K562 (cell line): ENCODE measurements at places on chromosomes 5 and 9.
A peak's percentile ranks its signal among the peaks of the same experiment; 100 is the strongest.

DNA sequence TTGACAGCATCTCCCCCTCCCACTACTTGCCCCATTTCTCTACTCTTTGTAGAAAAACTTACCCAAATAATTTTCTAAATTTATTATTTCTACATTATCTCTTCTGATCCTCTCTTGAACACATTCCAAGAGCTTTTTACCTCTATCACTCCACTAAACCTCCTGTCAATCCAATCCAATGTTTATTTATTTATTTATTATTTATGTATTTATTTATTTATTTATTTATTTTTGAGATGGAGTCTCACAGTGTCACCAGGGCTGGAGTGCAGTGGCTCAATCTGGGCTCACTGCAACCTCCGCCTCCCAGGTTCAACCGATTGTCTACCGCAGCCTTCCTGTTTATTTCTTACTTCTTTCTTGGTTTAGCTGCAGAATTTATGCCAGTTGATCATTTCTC, 178.5 kb upstream of the GAS1 start:
- no peak for DNase-seq

GRCh38 chr5:132313366-132313765, 19.2 kb downstream of the SLC22A4 start:
- DNase-seq = no peak

DNA sequence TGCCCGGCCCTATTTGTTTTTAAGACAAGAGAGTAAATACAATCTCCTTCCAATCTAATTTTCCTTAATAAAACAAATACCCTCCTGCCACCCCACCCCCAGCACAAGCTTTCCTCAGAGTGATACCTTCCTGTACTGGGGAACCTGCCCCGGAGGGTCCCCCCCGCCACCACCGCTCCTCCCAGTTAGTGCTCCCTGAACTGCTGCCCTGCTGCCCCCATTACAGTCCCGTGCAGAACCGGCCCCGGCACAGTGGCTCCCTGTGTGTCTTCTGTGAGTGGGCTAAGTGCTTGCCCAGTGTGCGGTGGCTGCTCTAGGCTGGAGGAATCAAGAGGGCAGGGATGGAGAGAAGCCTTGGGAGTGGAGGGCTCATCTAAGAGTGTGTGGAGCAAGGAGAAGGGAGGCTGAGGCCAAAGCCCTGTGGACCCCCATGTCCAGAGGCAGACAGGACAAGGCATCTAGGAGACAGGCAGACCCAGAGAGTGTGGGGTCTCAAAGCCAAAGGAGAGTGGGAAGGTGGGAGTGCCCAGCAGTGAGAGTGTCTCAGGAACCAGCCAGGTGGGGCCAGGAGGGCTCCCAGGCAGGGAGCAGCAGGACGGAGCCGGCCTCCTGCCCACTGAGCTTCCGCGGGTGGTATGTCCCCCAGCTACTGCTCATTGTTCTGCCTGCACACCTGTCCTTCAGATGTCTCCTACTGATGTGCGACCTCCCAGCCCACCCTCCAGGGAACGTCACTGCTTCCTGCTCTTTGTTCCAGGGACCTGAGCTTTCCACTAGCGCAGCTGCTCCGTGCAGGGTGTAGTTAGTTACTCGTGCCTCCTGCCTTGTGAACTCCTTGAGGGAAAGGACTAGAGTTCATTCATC, 129.0 kb downstream of the DAB2IP start:
- no peak for DNase-seq

DNA sequence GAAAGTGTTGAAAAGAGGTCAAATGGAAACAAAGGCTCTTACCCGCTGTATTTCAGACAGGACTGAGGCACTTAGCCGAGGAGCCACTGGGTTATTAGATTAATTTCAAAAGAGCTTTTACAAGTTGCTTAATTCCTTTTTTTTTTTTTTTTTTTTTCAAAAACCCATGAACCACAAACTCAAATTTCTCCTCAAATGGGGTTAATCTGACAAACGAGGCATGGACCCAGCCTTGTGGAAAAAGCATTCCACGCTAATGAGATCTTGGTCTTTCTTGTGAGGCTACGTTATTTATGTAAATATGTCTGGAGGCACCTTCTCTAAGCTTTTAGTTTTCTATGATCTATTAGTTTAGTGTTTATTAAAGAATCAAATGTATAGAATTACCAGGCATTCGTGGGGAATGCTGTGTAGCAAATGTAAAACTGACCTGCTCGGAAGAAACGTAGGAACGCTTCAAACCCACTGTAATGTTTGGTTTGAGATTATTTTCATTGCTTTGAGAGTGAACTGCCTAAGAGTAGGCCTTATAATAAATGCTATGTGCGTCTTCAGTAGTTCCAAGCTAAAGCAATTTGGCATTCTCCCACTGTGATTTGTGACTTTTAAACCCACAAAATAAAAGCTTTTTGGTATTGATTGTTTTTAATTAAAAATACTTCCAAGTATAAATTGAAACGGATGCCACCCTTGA, 134.7 kb downstream of the CDH6 start:
- no peak for DNase-seq

GRCh38 chr5:139574641-139575312, 13.6 kb downstream of the UBE2D2 start:
- peak; percentile 62 for DNase-seq

GRCh38 chr9:135164036-135164435, 76.6 kb downstream of the OLFM1 start:
- no peak for DNase-seq

DNA sequence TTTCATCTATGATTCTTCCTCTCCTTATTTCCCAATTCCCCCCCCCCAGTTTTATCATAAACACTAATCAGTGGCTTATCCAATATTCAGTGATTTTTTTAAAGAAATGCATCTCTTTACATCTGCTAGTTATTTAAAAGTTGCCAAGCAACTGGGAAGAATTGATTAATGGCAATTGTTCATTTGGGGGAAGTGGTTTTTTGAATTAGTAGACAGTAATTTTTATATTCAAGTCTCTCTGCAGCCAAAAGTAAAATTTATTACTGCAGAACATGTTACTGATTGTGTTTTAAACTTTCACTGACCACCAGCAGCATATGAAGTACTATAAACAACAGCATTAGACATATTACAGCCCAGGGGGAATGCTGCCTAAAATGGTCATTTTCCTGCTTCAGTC, 308.8 kb upstream of the NREP start:
- DNase-seq = no peak

DNA sequence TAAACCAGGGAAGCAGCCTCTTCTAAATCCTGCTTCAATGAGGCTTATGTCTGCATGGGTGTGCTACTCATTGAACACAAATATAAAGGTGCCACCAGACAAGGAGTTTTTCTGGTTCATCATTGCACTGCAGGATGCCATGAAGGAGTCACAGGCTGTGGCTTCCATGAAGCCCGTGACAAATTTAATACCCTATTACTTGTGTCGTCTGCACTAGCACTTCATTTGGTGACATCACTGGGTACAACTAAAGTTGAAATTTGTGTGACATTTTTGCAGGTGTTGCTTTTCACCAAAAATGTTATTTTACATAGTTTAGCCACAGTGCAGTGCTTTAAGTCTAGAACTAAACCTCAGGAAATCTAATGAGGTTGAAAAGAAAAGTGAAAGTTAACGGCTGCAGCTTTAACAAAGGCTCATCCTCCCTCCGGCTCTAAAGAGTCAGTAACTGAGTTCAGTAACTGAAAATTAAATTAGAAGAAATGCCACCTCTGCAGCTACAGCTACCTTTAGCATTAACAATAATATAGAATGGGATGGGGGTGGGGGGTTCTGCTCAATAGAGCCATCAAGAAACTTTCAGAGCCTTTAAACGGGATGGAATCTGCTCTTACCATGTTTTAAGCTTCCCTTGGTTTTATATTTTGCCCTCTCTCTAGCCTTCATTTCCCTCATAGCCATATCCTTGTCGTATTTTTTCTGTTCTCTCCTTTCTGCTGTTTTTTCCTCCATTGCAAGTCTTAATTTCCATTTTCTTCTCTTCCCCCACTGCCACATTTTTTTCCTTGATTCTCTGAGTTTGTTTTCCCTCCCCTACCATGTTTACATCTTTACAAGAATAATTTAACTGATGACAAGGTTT, 233.8 kb upstream of the TMEM161B start:
- DNase-seq = no peak

- DNase-seq = peak; percentile 28
These were observed 35.3 kb downstream of the ERBIN start for GRCh38 chr5:65961633-65962032.

GRCh38 chr5:1997640-1998347, 115.1 kb upstream of the IRX4 start:
- no peak for DNase-seq

GRCh38 chr9:131703697-131704096, 36.2 kb downstream of the RAPGEF1 start:
- no peak for DNase-seq

- no peak for DNase-seq
These were observed 121.0 kb downstream of the PDZD2 start for GRCh38 chr5:31759925-31760324.

GRCh38 chr5:73823508-73823925, 197.5 kb downstream of the ARHGEF28 start:
- no peak for DNase-seq

DNA sequence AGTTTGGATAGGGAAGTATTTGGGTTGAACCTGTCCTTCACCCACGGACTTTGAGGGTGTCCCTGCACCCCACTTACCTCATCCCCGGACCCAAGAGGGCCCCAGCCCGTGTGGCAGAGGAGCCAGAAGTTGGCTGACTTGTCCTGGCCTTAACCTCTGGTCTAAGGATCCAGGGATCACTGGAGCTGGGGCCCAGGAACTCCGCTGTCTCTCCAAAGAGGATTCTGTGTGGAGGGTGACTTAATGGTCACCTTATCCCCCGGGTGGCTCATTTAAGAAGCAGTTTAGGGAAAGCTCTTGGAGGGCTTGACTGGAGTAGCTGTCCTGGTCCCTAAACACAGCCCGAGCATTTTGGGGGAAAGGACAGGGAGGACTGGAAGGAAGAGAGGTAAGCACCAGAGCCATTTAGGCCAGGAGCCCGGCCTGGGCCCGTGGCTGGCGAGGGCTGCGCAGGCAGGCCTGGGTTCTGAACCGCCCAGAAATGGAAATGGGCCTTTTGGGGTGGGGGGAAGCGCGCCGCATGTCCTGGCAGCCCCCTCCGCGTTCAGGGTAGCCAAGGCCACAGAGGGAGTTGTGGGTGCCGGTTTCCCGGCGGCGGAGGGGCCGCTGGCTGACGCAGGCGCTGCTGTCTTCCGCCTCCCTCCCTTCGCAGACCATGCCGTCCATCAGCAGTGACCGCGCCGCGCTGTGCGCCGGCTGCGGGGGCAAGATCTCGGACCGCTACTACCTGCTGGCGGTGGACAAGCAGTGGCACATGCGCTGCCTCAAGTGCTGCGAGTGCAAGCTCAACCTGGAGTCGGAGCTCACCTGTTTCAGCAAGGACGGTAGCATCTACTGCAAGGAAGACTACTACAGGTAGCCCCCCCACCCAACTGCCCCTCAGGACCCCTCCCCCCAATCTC, 2.0 kb downstream of the LHX2 start:
- no peak for DNase-seq

- no peak for DNase-seq
These were observed 98.4 kb downstream of the MED27 start for GRCh38 chr9:131981116-131981776.

DNA sequence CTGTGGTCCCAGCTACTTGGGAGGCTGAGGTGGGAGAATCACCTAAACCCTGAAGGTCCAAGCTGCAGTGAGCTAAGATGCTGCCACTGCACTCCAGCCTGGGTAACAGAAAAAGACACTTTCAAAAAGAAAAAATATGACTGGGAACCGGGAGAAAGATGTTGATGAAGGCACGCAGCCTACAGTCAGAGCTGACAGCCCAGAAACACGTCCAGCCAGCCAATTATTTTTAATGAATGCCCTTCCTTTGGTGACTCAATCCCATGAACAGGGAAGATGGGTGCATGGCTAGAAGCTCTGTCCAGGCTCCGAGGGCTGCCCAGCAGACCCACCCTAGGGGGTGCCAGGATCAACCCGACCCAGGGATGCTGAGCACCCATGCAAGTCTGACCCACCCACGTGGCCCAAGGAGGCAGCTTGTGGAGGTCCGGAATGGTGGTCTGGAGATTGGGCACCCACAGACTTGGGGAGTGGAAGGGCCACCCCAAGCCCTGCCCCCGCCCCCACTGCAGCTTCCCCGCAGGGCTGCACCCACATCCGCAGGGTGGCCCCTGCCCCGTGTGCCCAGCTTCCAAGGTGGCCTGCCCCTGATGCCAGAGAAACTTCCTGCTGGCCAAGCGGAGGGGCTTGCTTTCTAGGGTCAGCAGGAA, 51.0 kb downstream of the ADAMTS2 start:
- DNase-seq = no peak

GRCh38 chr5:151633892-151634291, 42.8 kb upstream of the FAT2 start:
- no peak for DNase-seq

- DNase-seq = no peak
These were observed 55.4 kb downstream of the ZNF474 start for GRCh38 chr5:122184676-122185255.

DNA sequence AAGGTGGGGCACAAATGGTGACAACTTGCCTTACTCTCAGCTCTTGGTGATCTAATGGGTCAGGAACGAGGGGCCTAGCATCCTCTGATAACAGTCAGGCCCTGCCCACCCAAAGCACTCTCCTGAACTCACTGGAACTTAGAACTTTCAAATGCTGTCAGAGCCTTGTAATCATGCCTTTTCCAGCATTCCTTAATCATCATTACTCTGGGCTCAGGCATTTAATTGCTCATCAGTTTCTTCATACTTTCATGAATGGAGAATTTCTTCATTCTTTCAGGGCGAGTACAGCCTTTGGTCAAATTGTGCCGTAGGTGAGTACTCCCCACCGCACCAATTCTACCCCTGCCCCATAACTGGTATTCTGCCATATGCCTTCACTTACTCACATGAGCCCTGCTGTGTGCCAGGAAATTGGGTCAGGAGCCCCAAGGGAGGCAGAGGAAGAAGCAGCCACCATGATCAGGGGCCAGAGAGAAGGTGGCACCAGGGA, 30.2 kb upstream of the DUSP1 start:
- no peak for DNase-seq

- no peak for DNase-seq
These were observed 243.4 kb upstream of the RAI14 start for GRCh38 chr5:34412736-34413135.

GRCh38 chr5:56244627-56245026, 11.5 kb upstream of the ANKRD55 start:
- DNase-seq = no peak

DNA sequence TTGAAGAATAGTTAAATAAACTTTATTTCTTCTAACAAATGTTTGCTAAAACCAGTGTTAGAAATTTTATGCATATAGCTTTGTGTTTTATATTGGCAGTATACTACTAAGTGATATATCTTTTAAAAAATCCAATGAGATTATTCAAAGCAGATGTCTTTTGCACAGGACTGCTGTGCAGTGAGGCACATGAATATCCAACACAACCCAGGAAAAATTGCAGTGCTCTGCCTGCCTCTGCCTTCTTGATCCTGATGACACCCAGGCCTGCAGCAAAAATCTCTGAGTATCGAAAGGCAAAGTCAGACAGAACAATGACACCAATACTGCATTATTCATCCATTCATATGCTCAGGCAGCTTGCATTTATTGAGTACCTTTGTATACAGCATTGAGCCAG, 1076.5 kb upstream of the ARRDC3 start:
- no peak for DNase-seq

GRCh38 chr9:38747067-38747466, 27.1 kb upstream of the FAM240B start:
- DNase-seq = no peak

GRCh38 chr5:173668245-173668800, 51.9 kb upstream of the BOD1 start:
- no peak for DNase-seq

- DNase-seq = no peak
These were observed 11.5 kb downstream of the PDLIM4 start for GRCh38 chr5:132268769-132269551.
